ENCODE measurements at places on chromosomes 1 and 21.

GRCh38 chr1:19043579-19044443 lies 87.3 kb upstream of the IFFO2 start:
- DNase-seq = no peak

GRCh38 chr1:6385488-6386191 lies 7.9 kb downstream of the ACOT7 start:
- DNase-seq = peak; percentile 41

- no peak for DNase-seq
These were observed 8.9 kb downstream of the CAPZA1 start for GRCh38 chr1:112628516-112628915.

DNA sequence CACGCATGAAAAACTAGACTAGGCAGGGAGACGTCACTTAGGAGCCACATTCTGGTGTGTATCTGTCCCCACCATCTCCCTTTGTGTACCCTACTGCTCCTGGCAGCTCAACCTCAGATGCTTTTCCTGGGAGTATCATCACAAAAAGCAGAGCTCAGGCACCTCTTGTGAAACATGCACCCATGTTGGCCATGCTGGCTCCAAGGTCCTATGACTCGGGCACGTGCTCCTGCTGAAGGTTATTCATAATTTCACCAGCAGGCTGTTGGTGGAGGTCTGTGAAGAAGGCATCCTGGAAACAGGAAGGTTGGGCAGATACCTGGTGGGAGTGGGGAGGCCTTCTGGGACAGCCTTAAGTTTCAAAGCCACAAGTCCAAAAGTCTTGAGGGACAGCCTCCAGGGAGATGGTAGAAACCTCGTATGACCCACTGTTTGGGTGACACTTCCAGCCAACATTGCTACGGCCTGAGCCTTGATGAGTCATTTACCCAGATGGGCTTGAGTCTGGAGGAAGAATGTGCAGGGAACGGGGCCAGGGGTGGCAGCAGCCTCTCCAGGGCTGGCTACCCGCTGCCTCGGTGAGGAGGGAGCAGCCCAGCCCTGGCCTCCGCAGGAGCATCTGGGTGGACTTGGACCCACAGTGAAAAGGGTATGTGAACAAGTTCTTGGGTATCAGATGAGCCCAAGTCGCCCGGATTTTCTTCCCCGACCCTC lies 75.8 kb downstream of the PGBD5 start:
- DNase-seq = no peak

DNA sequence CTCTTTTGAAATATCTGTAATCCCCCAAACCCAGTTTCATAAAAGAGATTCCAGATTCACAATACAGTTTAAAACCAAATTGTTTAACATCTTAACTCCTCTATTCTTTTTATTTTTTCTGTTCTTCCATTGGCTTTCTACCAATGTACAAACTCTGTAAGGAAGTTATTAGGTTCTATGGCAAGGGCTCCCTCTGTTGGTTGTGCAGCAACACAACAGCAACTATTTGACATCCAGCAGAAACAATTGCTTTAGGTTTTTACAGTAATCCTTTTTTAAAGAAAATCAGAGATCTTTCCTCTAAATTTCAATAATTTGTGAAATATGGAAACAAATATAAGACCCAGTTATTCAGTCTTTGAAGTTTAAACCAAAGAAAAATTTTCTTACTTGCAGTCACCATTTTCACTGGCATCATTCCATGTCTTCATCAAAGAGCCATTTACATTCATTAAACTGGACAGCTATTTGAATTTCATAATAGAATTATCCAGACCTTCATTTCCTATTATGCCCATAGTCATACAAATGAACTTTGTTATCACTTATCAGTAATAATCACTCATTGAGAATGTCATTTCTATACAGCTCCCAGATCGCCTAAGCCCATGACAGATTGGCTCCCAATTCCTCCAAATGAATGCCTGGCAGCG lies 46.5 kb upstream of the RNF11 start:
- DNase-seq = peak; percentile 28

DNA sequence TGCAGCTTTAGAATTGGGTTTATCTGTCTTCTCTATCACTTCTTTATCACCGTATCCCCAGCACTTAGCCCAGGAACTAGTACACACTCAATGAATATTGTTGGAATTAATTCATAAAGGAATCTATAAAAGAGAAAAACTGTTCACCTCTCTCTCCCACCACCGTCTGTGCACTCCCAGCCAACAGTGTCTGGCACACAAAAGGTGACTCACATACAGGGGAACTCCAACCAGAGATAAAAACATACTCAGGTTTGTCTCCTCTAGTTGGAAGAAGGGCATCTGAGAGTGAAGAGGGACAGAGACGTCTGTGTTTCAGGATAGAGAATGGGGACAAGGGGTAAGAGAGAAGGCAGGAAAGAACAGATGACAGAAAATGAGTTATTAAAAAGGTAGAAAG lies 10.0 kb downstream of the ITLN1 start:
- DNase-seq = no peak

DNA sequence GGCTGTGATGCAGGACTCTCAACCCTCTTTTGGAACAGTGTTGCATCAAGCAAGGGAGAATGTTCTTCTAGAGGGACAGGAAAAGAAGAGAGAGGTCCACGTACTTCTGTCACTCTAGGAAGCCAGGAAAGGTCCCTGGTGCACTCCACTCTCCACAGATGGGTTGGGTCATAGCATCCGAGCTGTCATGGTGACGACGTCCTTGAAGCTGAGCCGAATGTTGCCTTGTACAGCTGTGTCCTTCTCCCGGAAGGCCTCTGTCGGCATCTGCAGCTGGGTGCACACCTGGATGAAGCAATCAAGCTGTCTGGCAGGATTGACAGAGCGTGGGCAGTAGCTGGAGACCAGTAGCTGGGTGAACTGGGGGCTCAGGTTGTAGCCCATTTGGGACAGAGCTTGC lies 12.5 kb downstream of the MDM4 start:
- DNase-seq = no peak

- no peak for DNase-seq
These were observed 3.7 kb upstream of the TRABD2B start for GRCh38 chr1:48000883-48001282.

DNA sequence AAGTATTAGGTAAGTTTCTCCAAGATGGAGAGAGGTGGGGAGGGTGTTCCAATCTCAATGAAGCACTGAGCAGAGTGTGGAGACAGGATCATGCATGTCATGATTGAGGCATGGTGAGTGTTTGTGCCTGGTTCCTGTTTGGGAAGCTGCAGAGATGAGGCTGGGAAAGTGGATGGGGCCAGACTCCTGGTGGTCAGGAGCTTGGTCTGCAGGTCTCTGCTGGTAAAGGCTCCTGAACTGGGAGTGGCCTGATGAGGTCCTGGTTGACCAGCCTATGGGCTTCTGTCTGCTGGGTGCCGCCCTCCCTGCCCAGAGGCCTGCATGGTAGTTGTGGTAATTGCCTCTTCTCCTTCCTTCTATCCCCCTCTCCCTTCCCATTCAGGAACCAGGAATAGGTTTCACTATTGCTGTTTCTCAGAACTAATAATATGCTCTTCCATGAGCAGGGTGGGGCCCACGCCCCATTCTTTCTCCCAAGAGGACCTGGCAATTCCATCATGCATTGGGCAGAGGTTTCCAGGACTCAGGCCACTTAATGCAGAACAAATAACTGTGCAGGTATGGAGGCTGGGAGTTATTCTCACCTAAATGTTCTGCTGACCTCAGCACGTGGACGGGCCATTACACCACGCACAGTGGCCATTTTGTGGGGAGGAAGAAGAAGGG lies 24.5 kb downstream of the PROK1 start:
- no peak for DNase-seq

DNA sequence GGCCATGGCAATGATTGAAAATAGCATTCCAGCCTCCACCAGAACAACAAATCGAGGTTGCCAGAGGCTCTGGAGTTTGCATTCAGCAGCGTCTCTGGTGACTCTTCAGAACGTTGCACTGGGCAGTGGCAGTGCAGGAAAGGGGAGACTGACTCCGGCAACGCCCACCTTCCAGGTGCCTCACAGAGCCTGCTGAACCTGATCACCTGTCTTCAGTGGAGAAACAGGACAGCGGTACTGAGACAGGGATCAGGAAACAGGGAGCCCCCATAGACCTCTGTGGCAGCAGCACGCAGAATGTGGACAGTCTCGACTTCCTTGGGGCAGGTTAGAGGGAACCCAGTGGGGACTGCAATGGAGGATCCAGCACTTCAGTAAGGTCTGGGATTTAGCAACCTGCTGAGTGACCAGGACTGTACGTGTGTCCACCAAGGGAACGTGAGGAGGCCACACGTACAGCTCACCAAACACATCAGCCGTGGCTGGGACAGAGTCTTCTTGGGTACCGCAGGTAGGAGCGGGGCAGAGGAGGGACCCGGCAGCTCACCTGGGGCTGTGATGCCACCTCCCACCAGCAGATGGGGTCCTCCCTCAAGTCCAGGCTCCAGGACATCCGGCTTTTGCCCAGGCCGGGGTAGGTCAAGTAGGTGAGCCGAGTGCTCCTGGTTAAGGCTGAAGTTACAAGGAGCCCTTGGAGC lies 128.6 kb downstream of the PRDM2 start:
- peak; percentile 48 for DNase-seq

DNA sequence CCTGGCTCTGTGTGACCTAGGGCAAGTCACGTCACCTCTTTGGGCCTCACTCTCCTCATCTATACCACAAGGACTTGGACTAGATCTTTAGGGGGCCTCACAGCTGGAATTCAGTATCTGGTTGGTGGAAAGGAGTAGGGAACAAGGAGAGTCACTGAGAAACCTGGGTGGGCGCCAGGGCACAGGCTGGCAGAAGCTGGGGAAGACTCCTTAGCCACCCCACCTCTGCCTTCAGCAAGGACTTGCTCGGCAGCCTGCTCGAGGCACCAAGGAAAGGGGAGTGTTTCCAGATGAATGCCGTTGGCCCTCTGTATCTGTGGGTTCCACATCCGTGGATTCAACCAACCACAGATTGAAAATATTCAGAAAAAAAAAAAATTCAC lies 1.2 kb upstream of the OPTC start:
- no peak for DNase-seq

DNA sequence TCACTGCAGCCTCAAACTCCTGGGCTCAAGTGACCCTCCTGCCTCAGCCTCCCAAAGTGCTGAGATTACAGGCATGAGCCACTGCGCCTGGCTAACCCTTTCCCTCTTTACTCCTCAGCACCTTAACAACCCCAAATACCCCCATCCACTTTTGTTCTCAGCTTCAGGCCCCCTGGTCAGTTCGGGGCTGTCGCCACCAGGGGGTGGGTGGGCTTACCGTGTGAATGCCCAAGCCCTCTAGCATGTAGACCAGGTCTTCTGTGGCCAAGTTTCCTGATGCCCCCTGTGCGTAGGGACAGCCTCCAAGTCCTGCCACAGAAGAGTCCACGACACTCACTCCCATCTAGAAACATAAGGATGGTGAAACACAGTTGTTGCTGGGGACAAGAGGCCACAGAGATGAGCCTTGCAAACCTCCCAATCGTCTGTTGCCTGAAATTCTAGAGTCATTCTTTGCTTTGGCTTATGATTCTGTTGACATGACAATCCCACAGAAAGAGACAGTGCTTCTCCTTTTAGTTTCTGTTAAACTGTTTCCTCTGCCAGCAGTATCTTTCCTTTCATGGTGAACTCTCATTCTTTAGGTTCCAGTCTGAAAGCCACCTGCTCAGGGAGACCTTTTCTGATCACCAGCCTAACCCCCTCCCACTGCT lies 3.8 kb upstream of the GALE start:
- DNase-seq = no peak

DNA sequence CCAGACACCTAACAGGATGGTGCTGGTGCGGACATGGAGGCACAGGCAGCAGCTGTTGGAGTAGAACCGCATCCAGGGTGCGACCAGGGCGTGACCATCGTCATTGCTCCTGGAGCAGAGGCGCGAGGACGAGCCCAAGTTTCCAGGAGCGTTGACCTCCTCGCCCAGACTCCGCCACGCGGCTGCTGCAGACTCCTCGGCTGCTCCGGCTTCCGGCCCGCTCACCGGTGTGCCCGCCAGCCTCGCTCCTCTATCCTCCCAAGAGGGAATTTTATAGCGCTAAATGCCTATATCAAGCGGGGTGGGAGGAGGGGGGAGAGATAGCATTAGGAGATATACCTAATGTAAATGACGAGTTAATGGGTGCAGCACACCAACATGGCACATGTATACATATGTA lies 5.3 kb upstream of the S100A12 start:
- no peak for DNase-seq

DNA sequence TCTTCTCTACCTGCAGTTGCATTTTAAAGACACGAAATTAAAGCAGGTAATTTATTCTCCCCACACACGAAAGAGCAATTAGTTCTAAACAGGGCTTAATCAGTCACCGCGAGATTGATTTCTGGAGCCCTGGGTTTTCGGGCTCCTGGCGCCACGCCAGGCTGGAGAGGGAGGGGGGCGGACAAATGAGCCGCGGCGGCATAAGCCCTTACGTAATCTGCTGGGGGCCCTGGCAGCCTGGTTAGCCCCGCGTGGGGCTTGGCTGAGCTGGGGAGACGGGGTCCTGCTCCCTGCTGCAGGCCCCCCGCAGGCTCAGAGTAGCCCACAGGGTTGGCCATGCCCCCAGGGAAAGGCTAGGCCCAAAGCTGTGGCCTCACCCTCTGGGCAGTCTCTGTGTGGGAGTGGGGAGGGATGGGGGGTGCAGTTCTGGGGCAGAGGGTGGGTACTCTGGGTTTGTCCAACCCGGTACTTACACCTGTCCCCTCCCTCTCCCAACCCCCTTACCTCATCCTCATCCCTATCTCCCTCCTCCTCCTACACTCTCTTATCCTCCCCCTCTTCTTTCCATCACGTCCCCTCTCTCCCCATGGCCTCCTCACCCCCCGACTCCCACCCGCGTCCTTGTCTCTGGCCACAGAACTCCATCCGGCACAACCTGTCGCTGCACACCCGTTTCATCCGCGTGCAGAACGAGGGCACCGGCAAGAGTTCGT lies 19.9 kb downstream of the FOXO6 start:
- peak; percentile 76 for DNase-seq

DNA sequence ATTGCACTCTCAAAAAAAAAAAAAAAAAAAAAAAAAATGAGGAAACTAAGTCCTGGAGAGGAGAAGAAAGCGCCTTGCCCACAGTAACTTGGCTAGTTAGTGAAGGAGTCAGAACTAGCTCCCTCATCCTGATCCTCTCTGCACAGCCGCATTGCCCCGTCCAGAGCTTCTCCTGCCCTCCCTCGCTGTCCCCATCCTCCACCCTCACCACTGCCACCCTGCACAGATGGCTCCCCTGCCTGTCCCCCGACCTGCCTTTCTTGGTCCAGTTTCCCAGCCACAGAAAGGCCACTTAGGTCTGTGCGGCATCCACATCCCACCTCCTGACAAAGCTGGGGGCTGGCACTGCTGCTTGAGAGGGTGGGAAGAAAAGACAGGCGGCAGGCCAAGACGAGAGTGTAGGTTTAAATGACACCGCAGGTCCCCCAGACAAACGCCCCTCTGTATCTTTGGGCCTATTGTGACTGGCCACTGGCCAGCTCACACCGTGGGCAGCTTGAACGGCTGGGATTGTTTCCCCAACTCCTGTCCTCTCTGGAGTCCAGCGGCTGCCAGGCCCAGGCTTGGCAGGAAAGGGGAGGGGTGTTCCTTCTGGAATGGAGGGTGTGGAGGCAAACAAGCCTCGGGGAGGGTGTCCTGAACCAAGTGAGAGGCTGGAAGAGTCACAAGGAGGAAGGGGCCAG lies 20.2 kb downstream of the NCMAP start:
- DNase-seq = no peak
